Stimulated activated naive CD4-positive, alpha-beta T cell (primary cell): ENCODE measurements at places on chromosomes 11 and 22.

DNA sequence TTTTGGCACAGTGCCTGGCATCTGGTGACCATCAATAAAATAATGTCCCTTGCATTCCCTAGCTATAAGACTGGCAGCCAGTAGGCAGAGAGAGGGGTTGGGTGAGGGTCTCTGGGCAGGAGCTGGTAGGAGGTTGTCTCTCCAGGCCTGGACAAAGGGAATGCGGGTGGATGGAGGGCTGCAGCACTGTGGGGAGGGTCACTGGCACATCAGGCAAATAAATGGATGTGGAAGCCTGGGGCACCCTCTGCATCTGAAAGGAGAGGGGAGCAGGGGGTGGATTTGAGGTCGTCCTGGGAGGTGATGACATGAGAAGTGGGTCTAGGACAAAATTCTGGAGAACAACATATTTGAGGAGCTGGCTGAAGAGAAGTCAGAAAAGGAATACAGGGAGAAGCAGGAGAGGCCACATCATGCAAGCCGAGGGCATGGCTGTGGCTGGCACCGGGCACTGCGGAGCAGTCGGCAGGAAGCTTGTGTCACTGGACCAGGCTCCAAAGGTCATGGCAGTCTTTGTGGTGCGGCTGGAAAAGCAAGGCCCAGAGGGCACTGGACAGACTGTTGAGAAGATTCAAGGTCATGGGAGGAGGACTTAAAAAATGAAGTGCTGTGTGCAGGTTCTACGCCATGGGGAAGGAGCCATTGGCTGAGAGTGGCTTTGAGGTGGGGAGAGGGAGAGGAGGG, 36.5 kb upstream of the THY1 start:
- no peak for DNase-seq

DNA sequence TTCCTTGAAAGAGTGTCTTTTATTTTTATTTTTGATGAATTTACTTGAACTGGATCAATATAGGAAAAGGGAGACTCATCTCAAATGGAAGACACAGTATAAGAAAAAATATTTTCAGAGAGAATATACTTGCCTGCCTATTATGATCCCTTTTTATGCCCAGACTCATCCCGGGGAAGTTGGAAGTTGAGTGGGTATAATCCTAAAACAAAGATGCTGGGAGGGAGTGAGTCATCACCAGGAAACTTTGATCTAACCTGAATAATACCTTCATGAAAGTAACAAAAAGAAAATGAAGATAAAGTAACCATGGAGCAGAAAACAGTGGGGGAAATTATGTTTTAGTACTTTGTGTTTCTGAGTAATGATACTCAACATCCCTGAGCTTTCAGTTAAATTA, 1514.0 kb downstream of the FAM181B start:
- no peak for DNase-seq

- DNase-seq: no peak
Measured at GRCh38 chr11:45104790-45105084, 41.7 kb upstream of the PRDM11 start.

GRCh38 chr22:29117799-29118477, 45.1 kb downstream of the KREMEN1 start:
- DNase-seq: no peak

DNA sequence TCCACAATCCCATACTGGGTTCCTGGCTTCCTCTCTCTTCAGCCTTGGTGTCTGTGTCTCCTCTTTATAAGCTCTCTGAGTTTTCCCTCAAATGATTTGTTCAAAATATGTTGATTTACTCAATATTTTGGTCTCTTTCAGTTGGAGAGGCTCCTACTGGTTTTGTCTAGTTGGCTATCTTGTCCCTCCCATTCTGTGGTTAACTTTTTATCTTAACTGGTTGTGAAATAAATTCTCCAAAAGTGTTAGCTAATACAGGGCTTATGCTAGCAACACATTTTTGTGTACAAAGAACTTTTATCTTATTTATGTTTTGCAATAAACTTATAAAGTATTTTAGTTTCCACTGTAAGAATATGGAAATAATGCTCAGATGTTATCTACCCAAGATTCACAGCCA, 200.9 kb downstream of the AASDHPPT start:
- no peak for DNase-seq

- DNase-seq: no peak
Measured at GRCh38 chr11:68373189-68373814, 60.9 kb downstream of the LRP5 start.

DNA sequence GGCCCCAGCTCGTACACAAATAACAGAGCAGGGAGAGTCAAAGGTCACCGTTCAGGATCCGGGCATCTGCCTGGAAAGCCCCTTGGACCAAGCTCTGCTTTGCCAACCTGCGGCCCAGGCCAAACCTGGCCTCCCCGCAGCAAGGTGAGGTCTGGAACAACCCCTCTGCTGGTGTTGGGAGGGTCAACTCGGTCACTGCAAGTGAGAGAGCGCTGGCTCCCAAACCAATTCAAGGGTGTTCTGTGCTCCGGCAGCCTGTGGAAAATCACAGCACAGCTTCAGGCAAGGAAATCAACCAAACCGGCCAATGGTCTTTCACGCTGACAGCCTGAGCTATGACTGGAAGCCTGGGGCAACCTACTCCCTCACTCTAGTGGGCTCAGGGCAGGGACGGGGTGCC, 63.4 kb downstream of the MYH9 start:
- DNase-seq: no peak
